Fibroblast of skin of abdomen (primary cell): ENCODE measurements at places on chromosomes 1 and 21.

- DNase-seq = peak; percentile 79
Measured at GRCh38 chr21:35142036-35142815, 93.1 kb upstream of the RUNX1 start.

GRCh38 chr1:231887866-231888265, 261.3 kb downstream of the DISC1 start:
- peak; percentile 72 for DNase-seq

GRCh38 chr1:66372522-66373101, 161.3 kb upstream of the SGIP1 start:
- no peak for DNase-seq

DNA sequence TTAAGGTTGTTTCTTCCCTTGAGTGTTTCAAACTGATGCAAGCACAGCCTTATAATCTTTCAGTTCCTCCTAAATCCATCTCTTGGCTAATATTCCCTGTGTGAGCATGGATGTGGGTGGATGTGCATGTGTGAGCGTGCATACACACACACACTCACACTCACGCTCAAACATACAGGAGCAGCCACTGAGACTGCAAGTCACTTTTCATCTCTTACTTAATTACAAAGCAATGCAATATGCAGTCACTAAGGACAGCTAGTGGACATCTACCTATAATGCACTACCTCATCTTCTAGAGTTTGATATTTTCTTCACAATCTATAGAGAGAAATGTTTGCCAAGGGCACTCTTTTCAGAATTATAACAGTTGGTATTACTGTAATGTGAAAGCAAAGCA, 1.4 kb downstream of the ESRRG start:
- DNase-seq = no peak

DNA sequence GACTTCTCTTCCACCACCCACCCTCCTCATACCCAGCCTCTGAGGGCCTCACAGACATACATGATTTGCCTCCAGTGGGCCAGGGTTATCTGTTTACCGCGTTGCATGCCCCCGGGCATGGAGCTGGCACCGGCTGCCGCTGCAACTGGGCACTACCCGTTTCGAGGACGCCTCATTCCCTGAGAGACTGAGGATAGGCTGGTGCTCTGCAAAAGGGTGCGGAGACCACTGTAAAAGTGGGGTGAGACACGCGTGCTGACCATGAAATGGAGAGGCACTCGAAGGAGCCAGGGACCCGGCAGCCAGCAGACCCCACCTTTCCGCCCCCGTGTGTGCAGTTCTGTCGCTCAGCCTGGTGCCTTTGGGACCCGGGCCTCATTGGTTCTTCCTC, 20.6 kb downstream of the TP73 start:
- no peak for DNase-seq

DNA sequence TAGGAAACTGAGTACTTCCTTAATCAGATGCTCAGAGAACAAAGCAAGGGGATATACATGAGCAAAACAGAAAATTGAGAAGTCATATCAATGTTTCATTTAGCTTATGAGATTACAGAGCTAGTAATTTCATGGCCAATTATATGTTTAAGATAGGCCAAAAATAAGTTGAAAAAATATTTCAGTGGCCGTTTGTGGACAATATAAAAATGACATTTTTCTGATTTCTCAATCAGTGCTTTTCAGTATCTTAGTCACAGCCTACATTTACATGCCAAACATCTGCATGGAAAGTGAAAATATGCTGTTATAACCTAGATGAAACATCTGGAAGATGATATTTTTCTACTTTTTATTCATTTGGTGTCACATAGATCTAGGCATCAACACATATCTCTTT, 192.5 kb downstream of the HLX start:
- DNase-seq = no peak

- DNase-seq = no peak
Measured at GRCh38 chr1:3076363-3076740, 7.3 kb downstream of the PRDM16 start.

- no peak for DNase-seq
Measured at GRCh38 chr1:201277441-201277840, 5.9 kb upstream of the PKP1 start.

GRCh38 chr1:22860883-22861385, 111.7 kb downstream of the LACTBL1 start:
- no peak for DNase-seq

DNA sequence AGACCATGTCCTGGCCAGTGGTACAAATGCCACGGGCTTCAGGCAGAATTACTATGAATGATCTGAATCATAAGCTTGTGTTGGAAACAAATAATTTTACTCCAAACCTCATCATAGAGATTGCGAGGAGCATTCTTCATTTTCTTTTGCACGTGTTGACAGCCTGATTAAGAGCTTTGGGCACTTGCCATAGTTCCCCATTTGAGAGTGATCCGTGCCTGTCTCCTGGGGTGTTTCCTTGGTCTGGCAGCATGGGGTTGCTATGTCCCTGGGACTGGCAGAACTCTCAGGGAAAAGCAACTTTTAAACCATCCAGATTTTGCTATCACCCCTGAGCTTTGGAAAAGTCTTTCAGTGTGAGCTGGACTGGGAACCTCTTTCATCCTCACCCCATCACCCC, 54.3 kb upstream of the KCNJ6 start:
- no peak for DNase-seq

DNA sequence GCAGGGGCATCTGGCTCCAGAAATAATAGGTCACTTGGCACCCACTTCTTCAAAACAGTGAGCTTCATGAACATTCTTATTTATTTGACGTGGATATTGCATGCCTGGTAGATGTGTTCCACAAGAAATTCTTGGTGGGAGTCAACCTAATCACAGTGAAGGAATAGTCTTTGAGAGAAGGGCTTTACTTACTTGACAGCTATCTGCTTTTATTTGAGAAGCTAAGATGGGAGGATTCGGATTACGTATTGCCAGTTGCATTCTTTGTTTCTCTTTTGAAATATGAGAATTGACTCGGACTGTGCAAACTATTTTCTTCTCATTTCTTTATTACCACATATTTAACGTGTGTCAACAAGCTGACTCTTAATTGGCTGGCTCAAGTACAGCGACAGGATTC, 117.2 kb downstream of the FASLG start:
- peak; percentile 6 for DNase-seq

GRCh38 chr1:29657816-29658215, 421.5 kb downstream of the PTPRU start:
- no peak for DNase-seq

GRCh38 chr1:33036051-33036525, 595 bp downstream of the AK2 start:
- peak; percentile 4 for DNase-seq

GRCh38 chr1:155184835-155185782, 11.5 kb downstream of the TRIM46 start:
- DNase-seq = no peak
